ENCODE measurements at places on chromosomes 5 and 9.

GRCh38 chr5:135034236-135034962 is 371 bp upstream of the PITX1 start:
- DNase-seq, result no peak

DNA sequence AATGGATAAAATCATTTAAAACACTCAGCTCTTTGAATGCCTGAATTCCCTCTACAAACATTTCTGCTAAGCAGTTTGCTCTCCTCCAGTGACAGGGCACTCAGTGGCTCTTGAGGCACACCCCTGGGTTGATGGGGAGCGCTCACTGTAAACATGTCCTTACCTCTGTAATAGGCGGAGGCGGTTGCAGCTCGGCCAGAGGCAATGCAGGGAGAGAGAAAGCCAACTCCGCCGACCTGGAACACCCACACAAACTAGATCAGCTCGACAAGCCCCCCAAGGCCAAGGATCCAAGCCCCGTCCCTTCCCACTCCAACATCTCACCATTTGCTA is 329 bp downstream of the CDC23 start:
- no peak for DNase-seq

GRCh38 chr9:34443533-34443932 is 14.8 kb downstream of the FAM219A start:
- no peak for DNase-seq

DNA sequence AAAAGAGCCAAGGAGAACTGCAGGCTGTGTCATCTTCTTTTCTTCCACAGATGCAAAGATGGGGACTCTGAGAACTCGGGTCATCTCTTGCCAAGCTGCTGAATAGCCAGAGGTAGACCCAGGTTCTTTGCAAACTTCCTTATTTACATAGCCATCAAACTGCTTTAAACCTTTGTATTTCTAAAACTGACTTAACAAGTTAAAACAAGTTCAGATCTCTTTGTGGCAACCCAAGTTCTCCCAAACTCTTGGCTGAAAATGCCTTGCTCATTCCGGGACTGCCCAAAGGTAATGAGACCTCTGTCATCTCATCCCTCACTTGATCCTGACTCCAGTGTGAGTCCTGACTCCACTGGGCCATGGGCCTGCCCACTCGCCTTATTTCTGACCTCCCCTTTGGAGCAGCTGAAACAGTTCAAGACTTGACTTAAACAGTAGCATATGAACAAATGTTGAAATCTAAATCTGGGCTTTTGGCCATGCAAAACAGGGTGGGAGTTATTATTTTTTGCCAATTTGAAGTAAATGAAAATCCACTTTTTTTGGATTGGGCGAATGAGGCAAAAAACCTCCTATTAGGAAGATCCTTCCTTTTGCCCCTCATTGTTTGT is 50.6 kb downstream of the FBXL7 start:
- no peak for DNase-seq

GRCh38 chr5:57802131-57802530 is 319.5 kb upstream of the ACTBL2 start:
- DNase-seq, result no peak

DNA sequence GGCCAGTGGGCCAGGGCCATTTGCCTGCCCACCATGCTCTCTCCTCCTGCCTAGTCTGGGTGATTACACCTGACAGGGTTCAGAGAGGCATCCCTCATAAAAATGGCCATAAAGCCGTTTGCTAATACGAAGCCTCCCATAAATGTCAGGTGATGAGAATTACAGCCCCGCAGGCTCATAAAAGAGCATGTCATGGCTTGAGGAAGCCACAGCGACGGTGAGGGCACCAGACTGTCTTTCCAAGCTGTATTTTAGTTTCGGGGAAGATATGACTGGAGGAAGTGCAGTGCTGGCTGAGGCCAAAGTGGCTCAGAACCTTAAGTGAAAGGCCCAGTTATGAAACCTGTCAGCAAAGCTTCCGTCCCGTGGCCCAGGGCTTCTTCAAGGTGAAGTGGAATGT is 18.5 kb upstream of the TCERG1 start:
- no peak for DNase-seq

DNA sequence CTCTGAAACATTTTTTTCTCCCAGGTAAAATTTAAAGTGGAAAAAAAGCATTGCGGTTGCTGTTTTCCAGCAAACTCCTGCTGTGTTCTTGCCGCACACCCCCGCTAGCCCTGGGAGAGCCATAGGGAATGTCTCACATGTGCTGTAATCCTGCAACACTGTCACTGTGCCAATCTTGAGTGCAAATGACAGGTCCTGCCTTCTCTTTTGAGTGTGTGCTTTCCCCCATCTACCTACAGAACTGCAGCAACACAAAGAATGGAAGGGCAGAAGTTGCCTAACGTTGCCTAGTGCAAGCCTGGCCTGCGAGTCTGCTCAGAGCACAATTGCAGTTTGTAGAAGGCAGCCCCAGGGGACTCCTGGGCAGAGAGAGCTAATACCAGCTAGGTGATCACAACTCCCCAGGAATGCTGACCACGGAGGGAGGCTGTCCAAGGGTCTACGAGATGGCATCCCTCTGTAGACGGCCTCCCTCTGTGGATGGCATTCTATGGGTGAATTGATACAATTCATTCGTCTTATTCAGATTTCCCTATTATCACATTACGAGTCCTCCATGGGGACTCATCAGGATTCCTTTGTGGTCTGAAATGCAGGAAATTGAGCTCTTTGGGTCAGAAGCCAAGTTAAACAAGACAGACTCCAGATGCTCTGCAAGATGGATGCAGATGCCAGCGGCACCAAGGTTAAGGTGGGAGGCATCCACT is 172.6 kb upstream of the S1PR3 start:
- DNase-seq, result peak; percentile 67

GRCh38 chr5:55134053-55134722 is 25.8 kb upstream of the GPX8 start:
- DNase-seq, result no peak

DNA sequence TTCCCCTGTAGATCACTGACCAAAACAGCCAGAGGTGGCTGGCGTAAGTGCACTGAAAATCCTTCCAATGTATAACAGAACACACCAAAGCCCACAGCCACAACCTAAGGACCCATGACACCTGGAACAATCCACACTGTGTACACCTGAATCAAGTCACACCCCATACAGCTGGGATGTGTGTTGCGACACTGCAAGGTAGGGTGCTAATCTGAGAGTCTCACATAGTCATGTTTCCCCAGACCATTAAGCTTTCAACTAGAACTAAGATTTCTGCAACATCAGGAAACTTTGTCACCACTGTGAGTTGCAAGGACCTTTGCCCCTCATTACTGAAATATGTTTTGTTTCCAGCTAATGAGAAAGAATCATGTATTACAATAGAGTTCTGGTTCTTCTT is 59.4 kb downstream of the MED27 start:
- no peak for DNase-seq

- DNase-seq, result no peak
Measured at GRCh38 chr9:126514037-126514821, 99.5 kb upstream of the LMX1B start.

DNA sequence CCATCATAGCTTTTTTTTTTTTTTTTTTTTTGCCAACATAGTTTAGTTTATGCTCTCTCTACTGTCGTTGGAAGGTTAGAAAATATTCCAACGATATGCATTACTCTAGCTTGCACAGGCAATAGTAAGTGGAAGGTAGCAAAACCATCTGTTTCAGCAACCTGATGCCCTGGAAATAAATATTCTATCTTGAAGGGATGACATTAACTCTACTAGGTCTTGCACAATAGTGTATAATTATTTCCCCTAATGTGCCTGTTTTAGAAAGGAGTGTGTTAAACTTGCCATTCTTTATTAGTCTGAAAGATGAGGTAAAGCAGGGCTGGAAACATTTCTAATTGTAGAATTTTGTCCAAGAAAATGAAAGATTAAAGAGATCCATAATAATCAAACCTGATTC is 111.0 kb downstream of the PCSK5 start:
- no peak for DNase-seq

- DNase-seq, result no peak
Measured at GRCh38 chr5:142613271-142613671, 72.6 kb downstream of the FGF1 start.

- DNase-seq, result no peak
Measured at GRCh38 chr5:61401726-61402125, 69.7 kb downstream of the ZSWIM6 start.

GRCh38 chr9:70410368-70410767 is 4.1 kb downstream of the KLF9 start:
- peak; percentile 23 for DNase-seq

DNA sequence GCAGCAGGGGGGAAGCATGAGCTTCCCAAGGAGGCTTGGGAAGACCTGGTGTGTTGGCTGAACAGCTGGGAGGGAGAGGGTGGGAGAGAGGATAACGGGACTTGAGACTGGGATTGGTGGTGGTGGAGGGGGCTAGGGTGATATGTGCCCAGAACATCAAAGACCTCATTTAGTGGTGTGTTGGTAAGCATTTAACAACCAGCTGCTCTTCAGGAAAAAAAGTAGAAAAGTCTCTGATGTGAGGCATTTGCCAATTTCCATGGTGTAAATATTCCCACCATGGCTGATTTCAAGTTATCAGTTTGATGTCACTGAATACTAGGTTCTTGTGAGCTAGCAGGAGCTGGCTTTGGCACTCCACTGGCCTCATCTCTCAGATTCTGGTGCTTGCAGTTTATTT is 170.8 kb downstream of the MACROH2A1 start:
- DNase-seq, result no peak

DNA sequence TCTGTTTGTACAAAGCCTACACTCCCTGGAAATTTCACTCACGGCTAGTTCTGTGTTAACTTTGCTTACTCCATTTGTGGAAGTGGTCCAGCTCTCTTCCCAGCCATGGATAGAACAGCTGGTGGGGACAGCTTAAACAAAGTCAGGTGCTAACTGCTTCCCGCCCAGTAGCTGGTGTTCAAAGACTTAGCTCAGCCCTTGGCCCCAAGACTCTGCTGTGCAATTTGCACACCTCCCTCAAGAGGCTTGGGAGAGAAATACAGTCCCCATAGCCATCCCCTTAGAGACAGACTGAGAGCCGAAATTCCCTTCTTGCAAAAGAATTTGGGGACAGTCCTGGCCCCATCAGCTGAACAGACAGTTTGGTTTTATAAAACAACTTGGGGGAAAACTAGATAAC is 73.8 kb upstream of the RAI14 start:
- no peak for DNase-seq

- DNase-seq, result no peak
Measured at GRCh38 chr9:115517335-115518075, 399.5 kb upstream of the TNC start.

DNA sequence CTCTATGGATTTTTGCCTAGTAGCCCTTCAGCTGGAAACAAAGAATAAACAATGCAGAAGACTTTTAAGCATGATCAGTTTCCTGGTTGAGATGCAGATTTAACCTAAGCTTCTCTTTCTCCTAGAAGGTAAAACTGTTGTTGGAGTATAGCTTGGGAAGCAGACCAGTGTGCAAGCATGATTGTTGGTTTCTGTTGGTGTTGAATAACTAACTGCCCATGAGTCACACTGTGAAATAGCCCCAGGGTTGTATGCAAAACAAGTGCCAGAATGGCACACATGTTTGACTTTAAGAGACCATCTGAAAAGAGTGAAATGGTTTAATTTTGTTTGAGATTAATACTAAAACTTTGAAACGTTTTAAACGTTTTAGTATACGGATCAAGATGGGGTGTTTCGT is 227.1 kb downstream of the ARHGEF28 start:
- DNase-seq, result peak; percentile 19

GRCh38 chr5:133298447-133298846 is 246.6 kb downstream of the HSPA4 start:
- DNase-seq, result no peak

- no peak for DNase-seq
Measured at GRCh38 chr5:72618708-72619107, 111.5 kb upstream of the ZNF366 start.

DNA sequence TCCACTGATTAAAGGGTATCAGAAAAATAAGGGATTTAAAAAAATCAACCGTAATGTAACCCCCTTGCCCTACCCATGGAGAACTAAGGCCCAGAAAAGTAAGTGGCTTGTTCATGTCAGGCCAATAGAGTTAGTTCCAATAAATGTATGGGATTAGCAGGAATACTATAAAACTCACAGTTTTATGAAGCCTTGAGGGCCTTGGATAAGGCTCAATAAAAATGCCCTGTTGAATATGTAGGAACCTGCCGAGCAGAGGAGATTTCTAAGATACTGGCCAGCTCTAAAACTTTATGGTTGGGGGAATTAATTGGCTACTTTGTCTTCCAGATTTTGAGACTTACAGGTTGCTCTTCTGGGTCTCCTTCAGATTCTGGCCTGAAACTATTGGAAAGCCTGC is 231.0 kb downstream of the GLIS3 start:
- DNase-seq, result no peak

DNA sequence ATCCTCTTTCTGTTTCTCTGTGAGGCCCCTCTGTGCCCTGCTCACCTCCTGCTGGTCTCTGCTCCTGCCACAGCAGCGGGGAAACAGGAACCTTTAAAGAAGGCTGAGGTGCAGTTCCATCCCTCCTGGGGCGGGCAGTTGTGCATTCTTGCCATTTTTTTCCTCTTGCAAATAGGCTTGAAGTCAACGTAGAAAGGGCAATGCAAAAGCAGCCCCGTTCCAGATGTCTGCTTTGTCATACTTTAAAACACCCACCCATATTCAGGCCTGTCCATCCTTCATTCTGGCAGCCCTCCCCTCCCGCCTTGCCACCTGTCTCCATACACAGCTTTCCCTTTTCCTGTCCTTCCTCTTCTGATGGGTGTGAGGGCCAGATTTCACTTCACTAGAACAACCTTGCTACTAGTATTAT is 65.4 kb upstream of the KLF9 start:
- DNase-seq, result no peak

GRCh38 chr9:113682297-113682771 is 193.8 kb upstream of the ZNF618 start:
- DNase-seq, result peak; percentile 52

GRCh38 chr9:131629825-131630204 is 84.5 kb downstream of the PRRT1B start:
- no peak for DNase-seq

DNA sequence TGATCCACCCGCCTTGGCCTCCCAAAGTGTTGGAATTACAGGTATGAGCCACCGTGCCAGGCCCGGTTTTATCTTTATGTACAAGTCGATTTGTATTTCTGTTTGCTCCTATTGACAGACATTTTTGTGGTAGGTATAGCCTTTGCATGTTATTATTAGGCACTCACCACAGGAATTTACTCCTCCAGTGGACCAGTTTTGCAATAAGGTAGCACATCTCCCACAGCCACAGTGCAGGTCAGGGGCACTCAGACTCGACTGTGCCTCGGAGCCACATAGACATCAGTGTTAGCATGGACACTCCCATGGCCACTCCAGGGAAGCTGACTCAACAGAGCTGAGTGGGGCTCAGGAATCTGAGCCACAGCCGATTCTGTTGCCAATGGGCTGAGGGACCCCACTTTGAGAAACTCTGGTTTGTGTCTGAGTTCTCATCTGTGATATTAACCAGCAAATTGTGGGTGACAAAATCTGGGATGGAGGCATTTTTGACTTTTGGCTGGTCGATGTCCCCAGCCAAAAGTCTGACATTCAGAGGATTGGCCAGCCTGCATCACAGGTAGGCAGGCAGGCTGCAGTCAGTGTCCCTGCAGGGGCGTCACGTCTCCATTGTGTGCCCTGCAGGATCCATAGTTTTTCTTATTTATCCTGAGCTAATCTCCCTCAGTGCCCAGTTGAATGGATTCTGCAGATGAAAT is 15.0 kb upstream of the SHB start:
- DNase-seq, result peak; percentile 24

GRCh38 chr5:122906768-122907167 is 61.4 kb downstream of the SNX24 start:
- no peak for DNase-seq
